ENCODE measurements at places on chromosomes 11 and 22.

GRCh38 chr22:50468626-50469025 lies 6.2 kb downstream of the SBF1 start:
- DNase-seq: no peak

- DNase-seq: no peak
These were observed 12.4 kb downstream of the TTC38 start for GRCh38 chr22:46280063-46280817.

GRCh38 chr11:69401715-69402114 lies 79.7 kb upstream of the LINC01488 start:
- no peak for DNase-seq

DNA sequence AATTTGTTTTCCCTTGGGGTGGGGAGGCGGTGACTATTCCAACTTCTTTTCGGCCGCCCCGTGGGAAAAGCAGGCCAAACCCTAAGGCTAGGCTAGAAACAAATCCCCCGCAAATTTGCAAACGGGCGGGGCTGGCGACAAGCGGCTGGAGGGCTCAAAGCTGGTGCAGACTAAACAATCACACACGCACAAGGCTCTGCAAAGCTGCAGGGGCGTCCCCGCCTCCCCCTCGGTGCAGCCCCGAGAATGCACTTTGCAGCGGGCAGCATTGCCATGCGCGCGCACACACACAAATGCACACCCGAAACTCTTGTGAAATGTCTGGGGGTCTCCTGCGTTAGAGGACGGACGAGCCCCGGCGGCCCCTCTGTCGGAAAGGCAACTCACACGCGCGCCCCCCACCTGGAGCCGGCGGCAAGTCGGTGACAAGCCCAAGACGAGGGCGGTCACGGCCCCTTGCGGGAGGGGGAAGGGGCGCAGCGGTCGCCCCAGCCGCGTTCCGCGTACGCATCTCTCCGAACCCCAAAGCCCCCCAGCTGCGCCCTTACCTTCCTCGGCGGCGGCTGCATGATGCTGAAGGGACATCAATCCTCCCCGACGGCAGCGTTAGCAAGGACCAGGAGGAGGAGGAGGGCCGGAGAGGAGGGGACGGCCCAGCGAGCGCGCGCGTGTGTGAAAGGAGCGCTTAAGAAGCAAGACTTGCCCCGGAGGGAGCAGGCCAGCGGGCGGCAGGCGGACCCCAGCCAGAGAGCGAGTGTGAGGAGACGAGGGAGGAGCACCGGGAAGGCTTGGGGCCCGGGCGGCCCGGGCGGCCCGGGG lies 600 bp downstream of the FCHSD2 start:
- no peak for DNase-seq

DNA sequence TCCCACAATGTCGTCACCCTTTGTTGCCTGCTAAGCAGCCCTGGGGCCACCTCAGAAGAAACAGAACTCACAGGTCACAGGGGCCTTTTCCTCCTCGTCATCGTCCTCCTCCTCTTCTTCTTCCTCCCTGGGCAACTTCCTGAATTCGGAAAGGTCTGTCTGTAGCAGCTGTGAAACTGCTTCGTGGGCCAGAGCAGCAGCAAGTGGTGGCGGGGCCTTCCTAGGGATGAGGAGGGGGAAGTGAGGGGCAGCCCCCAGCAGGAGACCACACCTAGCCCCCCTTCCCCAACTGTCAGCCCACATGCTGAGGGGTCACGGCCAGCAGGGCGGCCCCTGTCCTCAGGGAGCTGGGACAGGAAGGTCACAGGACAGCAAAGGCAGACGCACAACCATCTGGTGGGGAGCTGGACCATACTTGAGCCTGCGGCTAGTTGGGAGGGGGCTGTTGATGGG lies 13.2 kb downstream of the PPM1F start:
- DNase-seq: no peak

DNA sequence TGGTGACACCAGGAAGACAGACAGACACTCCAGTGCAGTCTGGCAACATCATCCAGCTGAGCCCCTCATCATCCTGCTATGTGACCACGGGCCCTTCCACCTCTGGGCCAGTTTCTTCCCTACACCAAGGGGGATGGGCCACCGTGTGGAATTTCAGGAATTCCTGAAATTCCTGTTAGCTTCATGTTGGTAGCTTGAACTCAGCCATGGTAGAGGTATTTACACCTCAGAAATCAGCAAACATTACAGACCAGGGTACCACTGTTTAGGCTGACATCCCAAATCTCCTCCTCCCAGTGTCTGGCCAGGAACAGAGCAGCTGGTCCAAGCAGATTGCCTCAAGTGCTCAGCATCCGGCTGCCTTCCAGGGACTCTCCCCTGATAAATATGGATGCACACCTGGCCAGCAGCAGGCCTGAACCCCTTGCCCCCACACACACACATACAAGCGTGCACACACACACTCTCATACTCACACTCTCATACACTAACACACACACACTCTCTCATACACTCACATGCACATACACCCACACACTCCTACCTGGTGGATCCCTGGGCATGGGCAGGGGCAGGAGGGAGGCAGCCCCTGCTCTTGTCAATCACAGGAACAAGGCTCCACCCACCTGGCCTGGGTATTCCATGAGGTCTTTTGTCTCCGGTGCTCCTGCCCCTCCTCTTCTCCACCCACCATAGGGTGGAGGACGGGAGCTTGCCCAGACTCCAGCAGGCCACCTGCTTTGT lies 85.2 kb downstream of the BUD13 start:
- no peak for DNase-seq

GRCh38 chr11:559020-559620 lies 1.4 kb downstream of the LMNTD2 start:
- DNase-seq: no peak

DNA sequence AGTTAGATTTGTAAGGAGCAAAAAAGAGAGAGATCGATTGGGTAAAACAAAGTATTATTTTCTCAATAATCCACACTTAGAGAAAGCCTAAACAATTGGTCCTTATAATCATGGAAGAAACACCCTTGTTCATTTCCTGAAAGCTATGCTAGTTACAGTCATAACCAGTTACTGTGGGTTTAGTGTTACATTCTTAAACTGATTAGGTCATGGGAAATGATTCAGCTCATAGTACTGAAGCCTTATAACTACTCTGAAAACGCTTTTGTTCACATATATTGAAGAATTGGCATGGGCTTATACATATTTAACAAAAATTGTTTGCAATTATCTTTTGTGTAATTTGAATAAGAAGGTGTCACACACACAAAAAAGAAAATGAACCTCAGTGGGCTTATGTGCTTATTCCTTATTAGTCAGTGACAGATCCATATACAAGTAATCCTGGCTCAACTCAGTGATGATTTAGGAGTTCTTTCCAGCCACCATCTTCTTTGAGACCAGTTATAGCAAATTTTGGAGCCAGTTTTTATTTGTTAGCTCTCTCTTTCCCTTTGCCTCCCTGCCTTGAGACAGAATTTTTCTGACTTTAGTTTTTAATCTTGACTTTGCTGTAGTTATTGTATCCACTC lies 198.5 kb upstream of the CTSC start:
- no peak for DNase-seq

DNA sequence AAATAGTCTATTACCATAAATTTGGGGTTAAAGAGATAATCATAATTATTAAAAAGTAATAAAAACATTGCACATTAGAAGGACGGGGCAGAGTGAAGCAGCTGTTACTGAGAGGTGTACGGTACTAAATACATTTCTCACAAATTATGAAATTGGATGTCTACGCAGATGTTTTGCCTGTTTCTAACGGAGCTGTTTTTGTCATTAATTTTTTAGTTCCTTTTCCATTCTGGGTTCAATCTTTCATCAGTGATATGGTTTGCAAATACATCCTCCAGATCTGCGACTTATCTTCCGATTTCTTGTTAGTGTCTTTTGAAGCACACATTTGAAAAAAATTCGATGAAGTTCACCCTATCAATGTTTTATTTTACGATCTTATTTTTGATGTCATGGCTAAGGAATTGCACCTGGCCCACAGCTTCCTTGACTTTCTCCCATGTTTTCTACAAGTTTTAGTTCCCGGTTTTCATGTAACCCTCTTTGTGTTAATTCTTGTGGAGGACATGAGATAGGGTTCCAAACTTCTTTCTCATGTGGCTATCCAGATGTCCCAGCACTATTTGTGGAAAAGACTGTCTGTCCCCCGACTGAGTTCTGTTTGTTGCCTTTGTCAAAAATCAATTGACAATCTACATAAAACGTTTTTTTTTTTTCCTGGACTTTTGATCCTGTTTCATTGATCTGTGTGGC lies 21.3 kb upstream of the KRTAP5-6 start:
- no peak for DNase-seq

DNA sequence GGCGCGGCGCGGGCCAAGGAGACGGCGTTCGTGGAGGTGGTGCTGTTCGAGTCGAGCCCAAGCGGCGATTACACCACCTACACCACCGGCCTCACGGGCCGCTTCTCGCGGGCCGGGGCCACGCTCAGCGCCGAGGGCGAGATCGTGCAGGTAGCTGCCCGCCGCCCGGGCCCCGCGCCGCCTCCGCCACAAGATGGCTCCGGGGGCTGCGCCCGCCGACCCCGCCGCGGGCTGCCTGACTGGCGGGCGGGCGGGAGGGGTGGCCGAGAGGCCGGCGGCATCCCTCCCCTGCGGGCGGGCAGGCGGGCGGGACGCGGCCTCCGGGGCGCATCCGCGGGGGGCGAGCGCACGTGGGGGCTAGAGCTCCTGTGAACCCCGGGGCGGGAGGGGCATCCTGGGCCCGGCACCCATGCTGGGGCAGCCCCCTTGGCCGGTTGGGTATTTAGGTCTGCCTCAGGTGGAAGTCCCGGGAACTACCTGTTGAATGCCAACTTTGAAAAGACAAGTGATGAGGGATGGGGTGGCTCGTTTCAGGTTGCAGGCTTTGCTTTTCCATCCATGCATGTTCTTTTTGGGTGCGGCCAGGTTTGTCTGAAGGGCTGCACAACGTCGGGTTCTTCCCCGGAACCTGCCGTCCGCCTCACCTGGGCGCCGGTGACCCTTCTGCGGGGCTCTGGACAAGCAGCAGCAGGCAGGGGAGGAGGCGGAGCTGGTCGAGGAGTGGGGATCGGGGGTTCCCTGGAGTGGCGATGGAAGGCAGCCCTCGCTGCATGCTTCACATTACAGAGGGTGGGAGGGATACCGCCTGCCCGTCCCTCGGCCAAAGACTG lies 760 bp downstream of the ZNRF3 start:
- DNase-seq: no peak

DNA sequence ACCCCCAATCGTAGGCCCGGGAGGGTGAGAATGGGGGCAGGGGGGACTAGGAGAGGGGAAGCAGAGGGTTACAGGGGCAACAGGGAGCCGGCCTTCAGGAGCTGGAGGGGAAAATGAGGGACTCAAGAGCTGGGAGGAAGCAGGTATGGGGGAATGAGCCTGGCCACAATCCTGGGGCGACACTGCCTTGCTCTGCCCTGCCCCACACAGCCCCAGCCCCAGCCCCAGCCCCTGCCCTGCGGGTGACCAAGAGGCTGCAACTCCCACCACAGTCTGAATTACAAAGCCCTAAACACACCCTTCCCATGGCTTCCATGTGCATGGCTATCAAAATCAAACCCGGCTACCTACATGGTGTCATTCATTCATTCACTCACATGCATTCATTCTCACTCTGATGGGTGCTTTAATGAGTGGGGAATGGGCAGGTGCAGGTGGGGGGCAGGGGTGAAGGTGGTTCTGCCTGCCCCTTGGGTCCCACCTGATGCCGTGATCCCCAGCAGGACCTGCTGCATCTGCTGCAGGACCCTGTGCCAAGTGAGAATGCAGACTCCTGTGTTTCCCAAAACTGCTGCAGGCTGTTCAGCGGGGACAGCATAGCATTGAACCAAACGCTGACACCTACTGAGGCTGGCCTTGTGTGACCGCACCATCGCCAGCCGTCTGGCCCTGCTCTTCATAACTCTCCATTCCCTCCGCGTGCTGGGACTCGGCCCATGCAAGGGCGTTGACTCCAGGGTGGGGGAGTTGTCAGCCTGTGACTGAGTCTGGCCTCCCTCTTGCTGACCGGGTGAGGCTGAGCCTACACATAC lies 9.5 kb upstream of the LINC01488 start:
- no peak for DNase-seq

DNA sequence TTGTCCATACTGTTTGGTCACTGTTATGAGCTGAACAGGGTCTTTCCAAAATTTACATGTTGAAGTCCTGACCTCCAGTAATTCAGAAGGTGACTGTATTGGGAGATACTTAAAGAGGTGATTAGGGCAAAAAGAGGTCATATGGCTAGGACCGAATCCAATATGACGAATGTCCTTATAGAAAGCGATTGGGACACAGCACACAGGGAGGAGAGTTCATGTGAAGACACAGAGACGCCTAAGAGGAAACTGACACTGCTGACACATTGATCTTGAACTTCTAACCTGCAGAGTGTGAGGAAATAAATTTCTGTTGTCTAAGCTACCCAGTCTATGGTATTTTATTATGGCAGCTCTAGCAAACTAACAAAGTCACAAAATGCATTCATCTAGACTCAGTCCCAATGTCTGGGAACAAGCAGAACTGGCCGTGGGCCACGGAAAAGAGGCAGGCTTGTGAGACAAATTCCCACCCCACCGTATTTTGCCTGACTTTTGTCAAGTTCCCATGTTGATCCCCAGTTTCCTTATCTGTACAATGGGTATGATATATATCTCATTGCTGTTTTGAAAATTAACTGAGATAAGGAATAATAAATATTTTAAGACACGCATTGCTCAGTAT lies 295.0 kb downstream of the NTM start:
- DNase-seq: no peak

GRCh38 chr11:35211952-35212351 lies 73.0 kb downstream of the CD44 start:
- DNase-seq: no peak

- no peak for DNase-seq
These were observed 18.1 kb downstream of the JHY start for GRCh38 chr11:122900587-122901202.

GRCh38 chr11:119109843-119110242 lies 2.7 kb downstream of the C2CD2L start:
- no peak for DNase-seq

DNA sequence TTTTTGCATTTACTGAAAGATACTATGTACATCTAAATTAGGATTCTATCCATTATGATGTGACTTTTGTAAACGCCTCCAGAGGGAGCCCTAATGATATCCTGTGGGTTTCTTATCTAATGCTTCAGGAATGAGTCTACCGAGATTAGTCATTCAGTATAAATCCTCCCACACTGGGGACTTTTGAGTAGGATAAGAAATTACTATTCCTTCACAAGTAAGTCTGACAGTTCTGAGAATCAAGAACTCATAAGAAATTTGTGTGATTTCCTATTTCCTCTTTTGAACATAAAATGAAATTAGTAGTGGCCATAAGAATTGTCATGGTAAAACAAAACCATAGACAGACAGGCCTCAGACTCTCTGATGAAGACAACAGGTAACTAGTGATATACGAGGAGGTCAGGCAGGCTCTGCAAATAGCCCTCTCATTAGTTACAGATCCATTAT lies 10.0 kb upstream of the OR5M1 start:
- DNase-seq: peak; percentile 37

DNA sequence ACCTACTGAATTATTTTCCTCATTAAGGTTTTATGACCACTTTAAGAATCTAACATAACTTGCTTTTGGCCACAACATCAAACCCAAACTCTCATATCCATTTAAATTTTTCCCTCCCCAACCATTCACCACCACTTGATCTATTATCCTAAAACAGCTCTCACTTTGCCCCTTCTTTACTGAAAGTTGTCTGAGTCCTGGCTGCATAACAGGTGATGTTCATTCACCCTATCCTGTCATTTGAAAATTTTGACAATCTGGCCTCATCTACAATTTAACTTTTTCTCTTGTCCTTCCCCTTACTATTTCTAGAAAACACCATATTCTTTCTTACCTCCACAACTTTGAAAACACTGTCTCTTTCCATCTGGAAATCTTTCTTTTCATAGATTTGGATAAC lies 89.3 kb downstream of the BDNF start:
- no peak for DNase-seq

Measured in Jurkat, Clone E6-1 (cell line).